ENCODE measurements at places on chromosomes 11 and 22.

GRCh38 chr22:50610581-50610980 is 10.0 kb downstream of the MAPK8IP2 start:
- no peak for DNase-seq

DNA sequence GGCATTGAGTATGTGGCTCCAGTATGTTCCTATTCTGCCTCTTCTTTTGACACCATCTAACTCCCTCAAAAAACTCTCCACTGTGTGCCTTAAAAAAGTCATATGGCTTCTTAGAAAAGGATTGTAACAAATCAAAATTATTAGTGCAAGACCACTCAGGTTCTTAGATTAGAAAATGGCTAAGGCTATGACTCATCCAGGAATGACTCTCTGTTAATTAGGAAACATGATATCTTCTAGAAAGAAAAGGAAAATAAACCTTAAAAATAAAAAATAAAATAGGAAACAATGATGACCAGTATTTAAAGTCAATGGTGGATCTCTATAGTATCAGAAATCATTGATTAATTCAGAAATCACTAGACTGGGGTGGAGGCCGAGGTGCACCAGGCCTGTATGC is 21.7 kb downstream of the SLC25A17 start:
- no peak for DNase-seq

DNA sequence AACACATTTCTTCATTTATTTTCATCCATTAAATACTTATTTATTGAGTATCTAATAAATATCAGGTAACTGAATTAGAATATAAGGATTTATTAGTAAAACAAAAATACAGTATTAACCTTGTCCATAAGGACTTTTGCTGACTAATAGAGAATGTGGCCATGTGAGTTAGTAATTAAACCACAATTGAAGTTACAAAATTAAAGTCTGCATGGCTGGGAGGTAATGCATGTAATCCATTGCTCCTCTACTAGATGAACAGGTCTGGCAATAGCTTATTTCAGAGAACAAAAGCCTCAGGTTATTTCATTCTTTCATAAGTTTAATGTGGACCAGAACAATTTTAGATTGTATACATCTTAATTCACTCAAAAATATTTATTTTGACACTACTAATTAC is 9.9 kb upstream of the CARD18 start:
- no peak for DNase-seq

GRCh38 chr11:66696146-66696545 is 18.5 kb upstream of the RBM4B start:
- DNase-seq, result no peak

DNA sequence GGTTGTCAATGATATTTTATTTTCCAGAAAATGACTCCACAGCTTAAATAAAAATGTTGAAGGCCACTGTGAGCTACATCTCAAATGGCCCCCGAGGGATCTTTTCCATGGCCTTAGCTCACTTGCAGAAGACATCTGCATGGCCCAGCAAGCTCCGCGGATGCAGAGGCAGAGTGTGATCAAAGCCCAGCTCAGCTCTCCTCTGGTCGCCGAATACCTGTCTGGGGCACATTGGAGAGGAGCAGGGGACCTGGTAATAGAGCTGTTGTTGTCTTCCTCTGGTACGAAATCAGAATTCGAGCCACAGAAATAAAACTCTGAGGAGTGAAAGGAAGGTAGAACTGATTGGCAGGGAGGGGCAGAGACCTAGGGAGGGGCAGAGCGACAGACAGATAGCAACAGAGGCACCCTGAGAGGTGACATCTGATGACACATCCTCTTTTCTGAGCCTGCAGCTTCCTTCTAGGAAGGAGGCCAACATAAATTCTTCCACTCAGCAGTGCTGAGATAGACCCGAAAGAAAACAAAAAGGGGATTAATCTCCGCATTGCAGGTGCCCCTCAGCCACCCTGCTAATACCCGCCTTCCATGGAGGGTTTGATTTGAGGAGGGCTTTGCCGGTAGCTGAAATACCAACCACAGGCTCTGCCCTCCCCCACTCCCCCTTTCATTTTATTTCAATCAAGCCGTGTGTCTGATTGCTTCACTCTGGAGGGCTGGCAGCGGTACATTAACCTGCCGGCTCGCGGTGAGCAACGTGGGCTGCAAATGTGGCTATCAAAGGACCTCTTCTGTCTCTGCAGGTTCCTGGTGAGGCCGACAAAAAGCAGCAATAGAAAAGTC is 759.4 kb downstream of the OPCML start:
- no peak for DNase-seq

GRCh38 chr22:23086787-23087186 is 16.5 kb downstream of the GNAZ start:
- no peak for DNase-seq

GRCh38 chr11:69658626-69659450 is 16.3 kb downstream of the LTO1 start:
- no peak for DNase-seq

- DNase-seq, result no peak
These were observed 20.9 kb downstream of the SHISAL1 start for GRCh38 chr22:44291674-44292360.

- no peak for DNase-seq
These were observed 69.8 kb downstream of the GRIK4 start for GRCh38 chr11:120581313-120581712.

DNA sequence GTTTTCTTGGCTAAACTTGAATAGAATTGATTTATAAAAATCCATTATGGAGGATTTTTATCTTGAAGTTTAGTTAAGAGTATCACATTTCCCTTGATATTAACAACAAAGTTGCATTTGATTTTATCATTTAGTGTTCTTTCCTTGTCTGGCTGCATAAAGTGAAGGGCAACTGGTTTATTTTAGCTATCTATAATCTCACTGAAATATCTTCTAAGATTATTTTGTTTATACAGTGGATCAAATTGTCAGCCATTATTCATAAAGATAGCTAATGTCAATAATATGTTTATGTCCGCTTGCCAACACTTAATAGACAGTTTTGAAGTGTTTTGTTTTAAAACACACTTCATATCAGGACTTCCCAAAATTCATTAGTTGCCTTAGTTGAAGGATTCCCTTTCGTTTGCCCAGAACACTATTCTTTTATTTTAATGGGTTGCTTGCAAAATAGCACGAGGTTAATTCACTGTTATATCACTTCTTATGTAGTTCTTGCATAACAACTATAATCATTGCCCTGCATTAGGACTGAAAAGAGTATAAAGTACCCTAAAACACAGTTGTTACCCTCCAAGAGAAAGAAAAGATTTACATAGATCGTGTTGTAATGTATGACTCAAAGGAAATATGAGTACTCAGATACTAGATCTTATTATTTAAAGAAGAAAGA is 73.0 kb downstream of the MSANTD4 start:
- no peak for DNase-seq

GRCh38 chr11:40292721-40293508 is 1166.5 kb downstream of the LRRC4C start:
- DNase-seq, result no peak

DNA sequence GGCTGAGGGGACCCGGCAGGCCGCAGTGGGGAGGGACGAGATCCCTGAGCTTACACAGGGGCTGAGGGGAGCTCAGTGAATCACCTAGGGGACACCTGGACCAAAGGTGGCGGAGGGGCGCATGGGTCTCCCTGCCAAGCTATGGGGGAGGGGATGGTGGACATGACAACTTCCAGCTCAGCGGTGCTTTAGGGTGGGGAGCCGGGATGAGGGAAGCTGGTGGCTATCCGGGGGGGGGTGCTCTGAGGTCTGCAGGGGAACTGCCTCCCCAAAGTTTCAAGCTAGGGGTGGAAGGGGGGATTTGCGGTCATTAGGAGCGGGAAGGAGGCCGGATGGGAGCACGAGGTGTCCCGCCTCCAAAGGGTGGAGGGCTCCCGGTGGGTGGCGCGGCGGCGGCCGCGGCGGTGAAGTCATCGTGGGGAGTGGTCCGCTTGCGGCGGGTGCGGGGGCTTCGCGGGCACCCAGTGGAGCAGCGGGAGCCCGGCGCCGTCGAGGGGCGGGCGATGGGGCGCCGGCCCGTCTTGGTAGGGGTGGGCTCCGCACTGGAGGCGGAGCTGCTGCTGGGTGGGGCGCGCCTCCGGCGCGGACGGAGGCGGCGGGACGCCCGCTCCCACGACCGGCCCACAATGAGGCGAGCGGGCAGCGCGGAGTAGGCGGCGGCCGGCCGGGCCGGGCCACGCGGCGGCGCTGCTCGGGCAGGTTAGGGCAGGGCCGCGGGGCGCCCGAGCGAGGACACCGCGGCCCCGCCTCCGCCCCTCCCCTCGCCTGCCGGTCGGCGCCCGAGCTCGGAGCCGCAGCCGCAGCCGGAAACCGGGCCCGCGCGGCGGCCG is at the start of gene MICALL1:
TSS of gene MICALL1 (plus strand) at position 764 of the 830 bp plus-strand sequence. CDS start 126 bp downstream, outside the sequence.
- peak; percentile 39 for DNase-seq

GRCh38 chr11:67439321-67440228 is 2.1 kb upstream of the PTPRCAP start:
- DNase-seq, result no peak

GRCh38 chr11:118343981-118344515 is at the start of gene CD3G:
Gene CD3G (plus strand): TSS chr11:118344344. CDS start chr11:118344424, 80 bp downstream.
- DNase-seq, result peak; percentile 42

DNA sequence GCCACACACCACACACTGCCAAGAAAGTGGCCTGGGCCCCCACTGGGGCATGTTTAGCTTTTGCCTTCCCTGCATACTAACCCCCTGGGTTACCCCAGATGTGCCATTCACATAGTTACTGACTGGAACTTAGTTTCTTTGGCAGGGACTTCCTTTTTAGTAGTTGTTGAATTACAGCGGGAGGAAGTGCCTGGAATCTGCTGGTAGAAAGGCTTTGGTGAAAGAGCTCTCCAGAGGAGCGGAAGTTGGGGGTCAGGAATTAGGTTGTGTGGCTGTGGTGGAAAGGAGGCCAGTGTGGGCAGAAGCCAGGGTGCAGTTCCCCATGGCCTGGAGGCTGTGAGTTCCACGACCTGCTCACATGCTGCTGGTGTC is 69.0 kb downstream of the MED15 start:
- DNase-seq, result no peak

- DNase-seq, result no peak
These were observed 112.1 kb downstream of the TRIM29 start for GRCh38 chr11:120025606-120026335.

DNA sequence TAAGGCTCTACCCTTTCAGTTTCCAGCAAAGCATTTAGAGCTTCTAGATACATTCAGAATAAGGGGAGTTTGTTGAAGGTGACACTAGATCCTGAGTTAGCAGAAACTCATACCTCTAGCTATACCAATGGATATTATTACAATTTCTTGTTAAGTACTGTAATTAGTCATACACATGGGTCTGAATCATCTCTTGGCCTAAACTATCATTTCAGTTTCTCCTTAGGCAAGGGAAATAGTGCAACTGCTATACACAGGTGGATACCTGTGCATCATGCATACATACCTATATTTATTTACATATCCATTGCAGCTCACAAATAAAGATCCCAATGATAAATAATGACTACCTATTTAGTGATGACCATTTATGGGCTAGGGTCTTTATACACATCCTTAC is 45.1 kb upstream of the PAX6 start:
- DNase-seq, result no peak

- no peak for DNase-seq
These were observed 21.3 kb downstream of the CASP12 start for GRCh38 chr11:104876861-104877431.

- no peak for DNase-seq
These were observed at the start of gene PAX6 for GRCh38 chr11:31810779-31811647. Gene PAX6 (minus strand): TSS chr11:31811322. CDS start chr11:31806411, 4,911 bp downstream.

- DNase-seq, result no peak
These were observed 37.6 kb downstream of the ZNRF3 start for GRCh38 chr22:28920757-28921584.

- no peak for DNase-seq
These were observed 16.2 kb downstream of the WNT7B start for GRCh38 chr22:45960477-45961386.
